ENCODE measurements at places on chromosomes 4 and X.
A peak's percentile ranks its signal among the peaks of the same experiment; 100 is the strongest.

GRCh38 chr4:146183209-146183608, 7.7 kb downstream of the LSM6 start:
- DNase-seq, result no peak

- peak; percentile 22 for DNase-seq
Measured at GRCh38 chrX:102959471-102959870, 22.4 kb downstream of the RAB40AL start.

DNA sequence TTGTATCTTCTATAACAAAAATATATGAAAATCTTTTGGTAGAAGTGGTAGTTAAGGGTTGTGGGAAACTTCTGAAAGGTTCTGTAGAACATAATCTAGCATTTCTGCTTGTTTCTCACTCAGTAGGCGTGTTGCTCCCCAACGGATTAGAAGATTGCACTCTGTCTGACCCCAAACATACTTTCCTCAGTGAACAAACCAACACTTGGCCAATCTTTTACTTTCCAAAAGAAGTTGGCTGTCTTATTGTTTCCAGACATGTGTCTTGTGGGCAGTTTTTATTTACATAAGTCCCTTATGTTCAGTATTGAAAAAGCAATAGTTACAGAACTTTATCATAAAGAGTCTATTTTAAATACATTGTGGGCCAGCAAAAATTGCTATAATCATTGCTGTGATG, 312.8 kb upstream of the EPHA5 start:
- DNase-seq, result peak; percentile 51

DNA sequence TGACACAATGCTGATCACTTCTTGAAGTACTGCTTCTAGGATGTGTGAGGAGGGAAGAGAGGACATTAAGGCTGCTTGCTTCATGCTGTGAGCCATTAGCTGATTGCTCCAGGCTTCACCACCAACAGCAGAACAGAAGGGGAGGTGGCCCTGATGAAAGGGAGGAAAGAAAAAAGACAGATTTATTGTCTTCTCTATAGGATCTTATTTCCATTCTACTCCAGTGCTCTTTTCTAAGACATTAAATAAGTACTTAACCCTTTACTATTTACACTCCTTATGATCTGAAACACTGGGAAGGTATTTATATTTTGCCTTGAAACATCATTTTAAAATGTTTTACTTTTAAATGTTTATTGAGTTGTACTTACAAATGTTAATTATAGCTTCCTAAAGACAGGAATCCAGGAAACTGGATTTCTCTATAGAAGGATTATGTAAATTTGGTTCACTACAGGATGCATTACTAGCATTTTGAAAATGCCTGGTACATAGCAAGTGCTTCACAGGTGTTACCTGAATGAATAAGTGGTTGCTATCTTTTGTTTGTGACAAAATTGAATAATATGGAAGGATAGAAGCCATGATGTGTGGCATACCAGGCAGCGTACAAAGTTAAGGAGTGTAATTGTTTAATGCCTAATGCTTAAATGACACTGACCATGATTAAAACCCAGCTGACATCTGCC, 680.9 kb upstream of the ATOH1 start:
- no peak for DNase-seq

DNA sequence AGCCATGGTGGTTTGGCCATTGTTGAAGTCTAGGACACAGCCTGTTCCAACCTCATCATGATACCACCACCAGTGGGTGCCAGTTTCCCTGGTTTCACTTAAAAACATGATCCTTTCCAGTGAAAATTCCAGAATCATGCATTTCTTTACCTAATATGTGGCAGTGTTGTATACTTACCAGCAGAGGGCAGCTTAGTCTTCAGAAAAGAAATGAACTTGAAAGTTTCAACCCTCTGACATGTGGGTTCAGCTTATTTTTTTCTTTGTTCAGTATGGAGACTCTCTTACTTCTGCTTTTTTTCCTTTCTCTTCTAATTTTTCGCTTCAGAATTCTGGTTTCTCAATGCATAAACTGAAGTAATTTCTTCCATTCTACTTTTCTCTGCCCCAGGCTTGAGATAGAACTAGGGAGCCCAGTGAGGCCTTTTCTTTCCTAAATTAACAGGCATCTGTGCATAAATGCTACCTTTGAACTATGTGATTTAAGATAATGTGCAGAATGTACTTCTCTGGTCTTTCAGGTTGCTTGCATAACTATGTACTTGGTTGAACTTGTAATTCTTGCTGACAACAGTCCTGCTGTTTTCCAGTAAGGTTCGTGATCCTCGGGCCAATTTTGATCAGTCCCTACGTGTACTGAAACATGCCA, 10.7 kb downstream of the LIAS start:
- DNase-seq, result peak; percentile 75

DNA sequence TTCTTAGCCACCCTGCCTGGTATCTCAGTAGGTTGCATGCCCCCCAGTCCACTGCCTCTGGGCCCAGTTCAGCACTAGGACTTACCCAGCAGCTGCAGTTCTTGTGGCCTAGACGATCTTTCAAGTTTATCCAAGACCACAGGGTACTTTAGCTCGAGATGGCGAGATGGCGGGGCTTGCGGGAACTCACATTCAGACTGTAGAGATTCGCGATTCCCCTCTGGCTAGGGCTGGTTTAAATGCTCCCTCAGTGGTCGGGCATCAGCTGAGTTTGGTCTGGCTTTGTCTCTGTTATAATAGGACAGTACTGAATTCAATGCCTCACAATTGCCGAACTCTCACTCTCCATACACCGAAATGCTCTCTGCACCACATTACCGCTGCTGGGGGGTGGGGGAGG, 18.4 kb upstream of the RFC1 start:
- no peak for DNase-seq

DNA sequence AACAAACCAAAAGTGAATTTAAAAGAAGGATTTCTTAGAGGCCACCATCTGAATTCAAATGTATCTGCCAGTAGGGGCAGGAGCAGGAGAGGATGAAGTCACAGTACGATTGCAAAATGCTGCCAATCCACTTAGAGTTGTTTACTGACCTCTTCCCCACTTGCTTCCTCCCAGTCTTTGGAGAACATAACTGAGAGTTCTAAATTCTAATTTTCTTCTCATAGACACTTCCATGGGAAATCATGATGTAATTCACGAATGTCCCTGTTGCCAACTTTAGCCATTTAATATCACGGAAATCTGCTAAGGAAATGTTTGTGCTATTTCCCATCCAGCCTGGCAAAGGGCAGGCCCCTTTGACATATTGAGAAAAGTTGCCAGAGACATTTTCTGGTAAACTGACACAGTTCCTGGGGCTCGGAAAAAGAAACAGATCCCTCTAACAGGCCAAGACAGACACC, 33.6 kb upstream of the NOCT start:
- peak; percentile 93 for DNase-seq

DNA sequence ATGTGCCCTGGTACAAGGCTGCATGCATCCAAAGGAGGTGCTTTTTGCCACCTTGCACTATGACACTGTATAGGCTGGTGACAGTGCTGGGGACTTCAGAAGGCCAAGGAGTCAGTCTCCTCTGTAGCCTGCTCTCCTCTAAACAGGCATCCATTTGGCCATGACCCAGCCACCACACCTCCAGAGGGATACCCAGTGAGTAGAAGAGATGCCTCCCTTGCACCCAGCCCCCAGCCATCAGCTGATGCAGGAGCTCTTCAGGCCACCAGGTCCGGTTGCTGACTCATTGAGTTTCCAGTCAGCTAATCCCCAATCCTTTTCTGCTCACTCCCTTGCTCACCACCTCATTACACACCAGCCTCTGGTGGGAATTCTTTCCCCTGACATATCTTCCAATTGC, 99.8 kb downstream of the PJA1 start:
- peak; percentile 68 for DNase-seq

DNA sequence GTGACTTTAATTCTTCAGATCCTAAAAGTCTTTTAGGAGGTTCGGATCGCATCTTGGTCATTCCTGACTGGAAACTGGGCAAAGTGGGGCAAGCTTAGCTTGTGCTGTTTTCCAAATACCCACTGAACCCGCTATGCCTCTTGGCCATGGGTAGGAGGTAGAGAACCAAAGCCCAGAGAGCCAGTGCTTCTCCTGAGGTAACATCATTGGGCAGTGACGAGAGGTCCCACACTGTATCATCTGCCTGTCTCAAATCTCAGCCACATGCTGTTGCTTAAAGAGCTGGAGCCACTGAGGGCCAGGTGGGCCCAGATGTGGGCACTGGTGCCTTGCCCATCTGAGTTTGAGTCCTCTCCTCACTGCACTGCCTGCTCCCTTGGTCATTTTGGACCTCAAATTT, 68.2 kb downstream of the SLC2A9 start:
- no peak for DNase-seq

DNA sequence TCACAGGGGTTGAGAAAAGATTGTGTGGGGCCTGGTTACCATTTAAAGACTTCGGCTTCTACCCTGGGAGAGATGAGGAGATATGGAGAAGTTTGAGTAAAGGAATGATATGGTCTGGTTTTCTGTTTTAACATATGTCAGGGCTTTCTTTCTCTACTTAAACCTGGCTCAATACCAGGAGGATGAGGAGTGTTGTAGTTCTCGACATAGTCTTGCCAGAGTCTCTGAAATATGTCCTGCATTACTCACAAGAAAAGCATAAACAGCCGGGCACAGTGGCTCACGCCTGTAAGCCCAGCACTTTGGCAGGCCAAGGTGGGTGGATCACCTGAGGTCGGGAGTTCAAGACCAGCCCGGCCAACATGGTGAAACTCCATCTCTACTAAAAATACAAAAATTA, 16.4 kb upstream of the ACE2 start:
- DNase-seq, result no peak

GRCh38 chrX:65196758-65197360, 220.6 kb upstream of the ZC4H2 start:
- DNase-seq, result no peak

DNA sequence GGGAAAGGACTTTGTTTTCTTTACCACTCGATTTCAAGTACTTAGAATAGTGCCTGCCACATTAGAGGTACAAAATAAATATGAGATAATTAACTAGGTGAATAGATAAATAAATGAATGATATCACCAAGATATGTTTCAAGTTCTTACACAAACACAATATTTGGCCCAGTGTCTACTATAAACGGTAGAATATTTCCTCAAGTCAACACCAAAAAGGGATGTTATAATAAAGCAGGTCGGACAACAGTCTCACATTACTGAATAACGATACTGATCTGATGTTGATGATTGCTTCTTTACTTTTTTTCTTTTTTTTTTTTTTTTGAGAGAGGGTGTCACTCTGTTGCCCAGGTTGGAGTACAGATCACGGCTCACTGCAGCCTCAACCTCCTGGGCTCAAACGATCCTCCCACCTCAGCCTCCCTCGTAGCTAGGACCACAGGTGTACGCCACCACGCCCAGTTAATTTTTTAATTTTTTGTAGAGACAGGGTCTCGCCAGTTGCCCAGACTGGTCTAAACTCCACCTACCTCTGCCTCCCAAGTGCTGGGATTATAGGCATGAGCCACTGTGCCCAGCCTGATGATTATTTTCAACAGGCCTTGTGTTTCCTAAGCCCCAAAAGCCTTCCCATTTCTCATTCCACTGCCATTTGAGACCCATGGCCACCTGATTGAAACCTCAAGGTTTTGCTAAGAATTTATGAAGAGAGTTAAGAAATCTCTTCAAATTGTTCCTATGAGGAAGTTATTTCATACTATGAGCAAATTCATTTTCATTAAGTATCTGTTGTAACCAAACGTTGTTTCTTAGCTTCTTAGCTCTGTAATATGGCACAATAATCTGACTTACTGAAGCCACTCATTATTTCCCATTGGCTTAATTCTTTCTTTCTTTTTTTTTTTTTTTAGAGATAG, 2.3 kb downstream of the MANBA start:
- no peak for DNase-seq

DNA sequence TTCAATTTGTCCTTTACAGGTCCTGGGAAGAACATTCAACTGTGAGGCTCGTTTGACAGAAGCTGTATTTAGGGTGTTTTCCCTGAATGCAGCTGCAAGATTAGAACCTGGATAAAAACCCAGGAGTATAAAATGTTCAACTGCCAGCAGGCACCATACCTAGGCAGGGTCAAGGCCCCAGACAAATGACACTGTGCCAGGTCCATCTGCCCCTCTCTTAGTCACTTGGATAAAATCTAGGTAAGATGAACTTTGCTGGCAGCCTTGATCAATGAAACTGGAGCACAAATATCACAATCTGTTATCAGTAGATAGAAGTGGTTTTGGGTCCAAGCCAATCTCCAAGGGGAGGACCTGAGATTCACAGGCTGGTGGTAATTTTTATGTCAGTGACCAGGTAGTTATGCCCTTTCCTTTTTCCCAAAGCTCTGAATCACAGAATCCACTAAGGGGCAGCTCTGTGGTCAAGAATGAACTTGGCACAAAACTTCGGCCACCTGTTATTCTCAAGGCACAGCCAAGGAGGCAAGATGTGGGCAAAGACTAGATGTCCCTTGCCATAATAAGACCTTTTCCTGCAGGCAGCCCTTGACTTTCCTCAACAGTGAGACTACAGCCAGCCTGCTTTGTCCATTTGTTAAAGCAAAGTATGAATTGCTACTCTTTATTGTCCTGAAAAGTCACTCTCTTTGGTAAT, 501.0 kb downstream of the PPARGC1A start:
- no peak for DNase-seq

DNA sequence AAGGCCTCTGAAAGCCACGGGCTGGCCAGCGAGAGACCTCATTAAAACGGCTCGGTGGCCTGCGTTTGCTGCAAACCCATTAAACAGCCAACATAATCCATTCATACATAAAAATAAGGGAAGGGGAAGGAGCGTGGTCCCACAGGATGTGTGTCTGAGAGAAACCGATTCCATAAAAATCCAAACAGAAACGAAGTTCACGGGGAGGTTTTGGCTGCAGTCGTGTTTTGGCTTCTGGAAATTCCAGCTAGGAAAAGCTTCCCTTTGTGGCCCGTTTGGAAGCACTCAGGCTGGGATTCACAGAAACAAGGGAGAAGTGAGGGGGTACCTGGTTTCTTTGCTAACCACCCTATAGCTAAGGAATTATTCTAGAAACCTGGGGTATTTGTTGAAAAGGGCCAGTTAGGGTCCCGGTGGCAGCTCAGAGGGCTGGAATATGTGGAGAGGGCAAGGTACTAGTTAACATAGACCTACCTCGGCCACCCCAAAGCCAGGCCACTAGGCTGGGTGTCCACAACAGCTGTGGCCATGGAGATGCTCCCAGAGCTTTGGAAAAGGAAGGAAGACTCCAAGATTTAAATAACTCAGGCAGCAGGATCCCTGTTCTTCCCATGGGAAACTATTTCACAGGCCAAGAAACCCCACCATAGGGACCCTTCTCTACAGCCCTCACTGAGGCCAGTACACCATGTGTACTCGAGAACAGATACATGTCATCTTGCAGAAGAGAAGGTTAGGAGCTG, 166.8 kb downstream of the BCOR start:
- no peak for DNase-seq

DNA sequence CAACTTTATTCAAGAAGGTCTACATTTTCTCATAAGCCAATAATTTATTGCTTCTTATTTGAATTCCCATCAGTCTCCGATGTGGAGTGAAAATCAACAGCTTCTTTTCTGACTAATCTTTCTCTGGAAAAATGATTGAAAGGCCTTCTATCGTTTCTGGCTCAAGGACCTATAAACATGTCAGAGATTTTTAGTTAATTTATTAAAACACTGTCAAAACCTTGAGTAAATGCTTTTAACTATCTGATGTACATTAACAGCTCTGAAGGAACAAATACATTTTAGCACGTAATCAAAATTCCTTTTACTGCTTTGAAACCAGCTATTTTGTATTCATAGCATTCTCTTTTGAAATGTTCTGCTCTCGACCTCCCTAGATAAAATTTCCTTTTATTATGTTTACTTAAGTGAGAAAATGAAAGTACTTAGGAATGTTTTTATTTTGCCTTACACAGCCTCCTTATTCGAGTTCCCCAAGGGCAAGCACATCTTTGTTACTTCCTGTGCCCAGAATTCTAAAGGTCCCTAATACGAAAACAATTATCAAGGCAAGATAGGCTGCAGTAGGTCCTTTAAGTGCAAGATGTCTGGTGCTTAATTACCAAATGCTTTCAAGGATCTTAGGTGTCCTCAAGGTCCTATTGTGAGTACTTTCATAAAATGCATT, 3.1 kb upstream of the ZFX start:
- DNase-seq, result peak; percentile 49
